ENCODE measurements at places on chromosomes 2 and 18.

GRCh38 chr18:3234457-3234856 lies 13.1 kb upstream of the MYL12A start:
- no peak for ATAC-seq

- peak; percentile 56 for ATAC-seq
These were observed 103.8 kb downstream of the GAREM1 start for GRCh38 chr18:32366586-32367538.

DNA sequence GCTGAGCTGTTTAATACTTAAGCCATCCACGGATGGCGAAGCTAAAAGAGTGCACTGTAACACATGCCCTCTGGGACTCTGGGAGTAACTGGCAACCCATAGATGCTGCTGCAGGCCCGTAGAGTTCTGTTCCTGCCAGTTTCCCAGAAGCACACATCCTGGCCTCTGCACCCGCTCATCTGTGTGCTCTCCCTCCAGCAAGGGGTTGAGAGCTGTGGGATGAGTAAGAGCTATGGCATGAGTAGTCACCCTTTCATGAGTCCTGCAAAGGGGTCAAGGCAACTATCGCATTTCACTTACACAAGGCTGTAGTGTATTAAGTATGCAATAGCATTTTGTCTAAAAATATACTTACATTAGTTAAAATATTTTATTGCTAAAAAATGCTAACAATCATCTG lies 1341.8 kb upstream of the NXPH2 start:
- ATAC-seq: peak; percentile 96

DNA sequence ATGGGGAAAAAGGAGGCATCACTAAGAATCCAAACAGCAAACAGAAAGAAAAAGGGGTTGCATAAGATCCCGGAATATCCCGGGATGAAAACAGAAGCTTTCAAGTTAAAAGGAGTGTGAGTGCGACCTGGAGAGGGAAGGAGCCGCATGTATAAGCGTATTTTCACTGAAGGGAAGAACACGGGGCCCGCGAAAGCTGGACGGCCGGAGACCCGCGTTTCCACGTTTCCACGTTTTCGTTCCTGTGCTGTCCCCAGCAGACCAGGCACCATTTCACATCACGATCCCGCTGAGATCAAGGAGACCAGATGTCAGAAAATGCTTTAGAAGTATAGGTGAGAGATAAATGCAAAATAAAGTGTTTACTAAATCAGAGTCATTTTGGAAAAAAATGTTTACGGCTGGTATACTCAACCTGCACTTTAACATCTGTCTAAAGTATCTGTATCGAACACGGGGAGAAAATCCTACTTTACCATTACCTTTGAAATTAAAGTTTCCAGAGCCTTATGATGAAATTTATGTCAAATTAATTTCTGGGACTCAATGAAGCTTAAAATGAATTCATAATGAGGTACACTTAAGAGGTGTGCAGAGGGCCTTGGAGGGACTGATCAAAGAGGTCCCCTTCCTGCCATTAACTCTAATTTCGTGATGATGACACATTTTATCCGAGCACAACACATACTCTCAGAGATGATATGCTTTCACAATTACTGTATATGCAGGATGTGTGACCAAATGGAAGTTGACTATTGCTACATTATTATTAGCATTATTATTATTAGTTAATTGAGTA lies 71.0 kb upstream of the SALL3 start:
- ATAC-seq: no peak

- ATAC-seq: peak; percentile 72
These were observed 266.7 kb downstream of the METTL4 start for GRCh38 chr18:2304378-2305175.

GRCh38 chr2:210072922-210073509 lies 70.6 kb downstream of the RPE start:
- peak; percentile 89 for ATAC-seq

DNA sequence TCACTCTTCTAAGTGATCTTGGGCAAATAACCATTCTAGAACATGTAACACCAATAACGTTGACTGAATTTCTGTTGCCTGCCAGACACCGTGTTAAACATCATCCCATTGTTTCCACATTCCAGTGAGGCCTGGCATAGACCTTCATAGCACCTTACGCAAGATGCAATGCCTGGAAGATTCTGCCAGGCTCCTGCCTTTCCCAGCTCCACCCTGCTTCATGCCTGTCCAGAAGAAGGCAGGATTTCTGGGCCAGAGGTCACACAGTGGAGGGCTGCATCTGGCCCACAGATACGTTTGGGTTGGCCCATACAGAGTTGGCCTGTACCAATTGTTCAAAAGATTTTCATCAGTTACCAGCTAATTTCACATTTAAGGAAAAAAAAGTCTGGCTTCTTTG lies 46.3 kb downstream of the EN1 start:
- ATAC-seq: no peak

DNA sequence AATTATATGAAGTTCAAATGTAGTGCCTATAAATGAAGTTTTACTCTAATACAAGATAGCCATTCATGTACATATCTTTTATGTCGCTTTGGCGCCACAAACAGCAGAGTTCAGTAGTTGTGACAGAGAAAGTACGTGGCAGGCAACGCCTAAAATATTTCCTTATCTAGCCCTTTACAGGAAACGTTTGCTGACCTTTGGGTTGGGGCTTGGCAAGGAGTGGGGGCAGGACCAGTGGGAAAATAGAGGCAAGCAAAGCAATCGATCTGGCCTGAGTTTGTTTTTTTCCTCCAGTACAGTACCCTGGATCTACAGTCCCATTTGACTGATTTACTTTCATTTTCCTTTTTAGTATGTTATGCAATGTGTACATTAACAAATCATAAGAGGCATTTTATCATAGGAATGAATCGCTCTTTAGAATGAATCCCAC lies 13.1 kb downstream of the CCDC68 start:
- peak; percentile 46 for ATAC-seq

GRCh38 chr18:59861963-59862819 lies 37.6 kb upstream of the PMAIP1 start:
- no peak for ATAC-seq

- no peak for ATAC-seq
These were observed 53.8 kb upstream of the SLC66A3 start for GRCh38 chr2:11101430-11101829.

DNA sequence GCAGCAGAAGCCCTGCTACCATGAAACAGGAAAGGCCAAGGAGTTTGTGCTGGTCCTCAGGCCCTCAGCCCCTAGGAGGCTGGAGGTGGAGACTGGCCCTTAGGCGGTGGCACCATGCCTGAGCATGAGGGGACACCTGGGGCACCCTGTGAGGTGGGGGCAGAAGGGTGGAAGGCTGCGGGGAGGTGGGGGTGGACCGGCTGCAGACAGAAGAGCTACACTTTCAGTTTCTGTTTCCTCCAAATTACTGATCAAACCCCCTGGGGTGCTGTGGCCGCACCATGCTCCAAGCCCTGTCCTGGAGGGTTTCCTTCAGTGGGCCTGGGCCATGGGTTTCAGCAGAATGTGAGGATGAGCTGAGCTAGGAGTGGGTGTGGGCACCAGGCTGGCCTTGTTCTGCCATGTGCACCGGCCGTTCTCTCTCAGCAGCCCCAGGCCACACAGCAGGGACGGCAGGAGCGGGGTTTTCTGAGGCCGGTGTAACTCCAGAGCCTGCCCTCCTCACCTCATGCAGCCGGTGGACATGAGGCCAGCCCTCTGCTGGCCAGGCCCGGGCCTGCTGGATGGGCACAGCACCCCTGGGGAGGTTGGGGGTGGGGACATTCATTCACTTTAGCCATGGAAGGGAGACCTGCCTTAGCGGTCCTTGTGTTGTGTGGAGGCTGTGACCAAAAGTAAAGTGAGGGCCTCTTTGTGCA lies 51.5 kb downstream of the PLEKHB2 start:
- ATAC-seq: peak; percentile 14

DNA sequence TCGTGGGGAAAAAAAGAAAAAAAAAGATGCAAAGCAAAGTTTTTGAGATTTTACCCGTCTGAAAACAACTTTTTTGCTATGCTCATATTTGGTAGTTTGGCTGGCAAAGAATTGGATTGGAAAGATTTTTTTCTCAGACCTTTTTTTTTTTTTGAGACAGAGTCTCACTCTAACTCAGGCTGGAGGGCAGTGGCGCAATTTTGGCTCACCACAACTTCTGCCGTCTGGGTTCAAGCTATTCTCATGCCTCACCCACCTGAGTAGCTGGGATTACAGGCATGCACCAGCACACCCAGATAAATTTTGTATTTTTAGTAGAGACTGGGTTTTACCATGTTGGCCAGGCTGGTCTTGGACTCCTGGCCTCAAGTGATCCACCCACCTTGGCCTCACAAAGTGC lies 56.3 kb upstream of the TANC1 start:
- ATAC-seq: no peak

- no peak for ATAC-seq
These were observed 50.2 kb downstream of the TTC21B start for GRCh38 chr2:165903406-165903805.

DNA sequence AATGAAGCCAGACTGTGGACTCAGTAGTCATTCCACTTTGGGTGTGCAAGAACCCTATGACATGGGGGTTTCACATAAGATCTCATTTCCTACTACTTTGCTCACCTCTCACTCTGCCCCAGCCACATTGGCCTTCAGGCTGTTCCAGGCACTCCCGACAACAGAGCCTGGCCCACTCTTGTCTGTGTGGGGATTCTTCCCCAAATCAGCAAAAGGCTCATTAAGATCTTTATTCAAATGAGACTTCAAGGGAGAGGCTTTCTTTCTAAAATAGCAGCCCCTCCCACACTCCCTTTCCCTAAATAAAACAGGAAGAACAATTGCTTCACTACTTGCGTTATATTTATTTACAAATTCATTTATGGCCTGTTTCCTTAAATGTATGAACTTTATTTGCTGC lies 3.5 kb upstream of the CDC42EP3 start:
- no peak for ATAC-seq

GRCh38 chr2:20976527-20976926 lies 67.3 kb downstream of the APOB start:
- no peak for ATAC-seq

- ATAC-seq: no peak
These were observed 69.6 kb downstream of the MYO1B start for GRCh38 chr2:191314697-191315364.

DNA sequence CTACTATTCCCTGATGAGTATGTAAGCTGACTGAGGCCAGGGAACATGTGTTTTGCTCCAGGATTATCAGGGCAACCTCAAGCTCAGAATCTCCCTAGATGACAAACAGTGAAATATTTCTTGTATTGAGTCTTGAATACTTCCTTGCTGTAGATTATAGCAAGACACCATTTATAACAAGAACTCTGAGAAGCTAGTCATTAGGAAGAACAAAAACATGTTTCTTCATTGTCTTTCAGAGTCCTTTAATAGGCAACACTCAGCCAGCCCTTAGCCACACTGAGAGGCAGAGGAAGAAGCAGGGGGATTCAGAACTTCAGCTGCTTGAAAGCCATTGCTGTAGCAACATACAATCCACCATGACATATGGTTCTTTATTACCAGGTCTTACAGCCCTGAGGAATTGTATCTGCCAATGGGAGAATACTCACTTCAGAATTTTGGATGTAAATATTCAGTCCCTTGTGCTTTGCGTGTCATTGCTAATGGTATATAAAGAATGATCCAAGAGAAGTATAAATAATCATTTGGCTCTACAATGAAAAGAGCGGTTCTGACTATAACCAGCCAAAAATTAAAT lies 117.5 kb upstream of the NCKAP5 start:
- no peak for ATAC-seq

GRCh38 chr2:168180483-168180882 lies 66.9 kb downstream of the STK39 start:
- ATAC-seq: no peak

GRCh38 chr2:86632672-86633071 lies 9.0 kb upstream of the RNF103 start:
- ATAC-seq: no peak

GRCh38 chr2:8487461-8487932 lies 194.4 kb upstream of the ID2 start:
- ATAC-seq: no peak

DNA sequence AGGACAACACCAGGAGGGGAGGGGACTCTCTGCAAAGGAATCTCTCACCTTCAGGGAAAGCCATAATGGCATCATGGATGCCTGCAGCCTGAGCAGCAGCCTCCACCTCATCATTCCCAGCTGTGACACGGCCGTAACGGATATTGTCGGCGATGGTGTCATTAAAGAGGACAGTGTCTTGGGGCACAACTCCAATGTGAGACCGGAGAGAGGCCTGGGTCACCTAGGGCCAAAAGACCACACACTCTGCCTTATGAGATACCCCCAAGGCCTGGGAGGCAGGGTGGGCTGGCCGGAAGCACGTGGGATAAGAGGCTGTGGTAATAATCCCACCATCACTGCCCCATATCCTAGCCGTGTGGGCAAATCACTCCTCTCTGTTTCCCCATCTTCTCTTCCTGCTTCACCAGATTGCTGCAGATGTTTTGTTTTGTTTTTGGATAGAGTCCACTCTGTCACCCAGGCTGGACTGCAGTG lies 4.3 kb downstream of the ZFAND2B start:
- ATAC-seq: no peak
